Activated T-helper 2 cell treated with anti-CD3 and anti-CD28 coated beads, Interferon-gamma antibody, Interleukin-2, Interleukin-4, amounts not matched to agents 10 μg/mL and 5 μg/mL and 100 μg/mL, durations not matched to agents 14 hours and 24 hours and 36 hours (primary cell): ENCODE measurements at places on chromosomes 6 and 20. TPM values are rescaled to one million over a fixed set of nuclear protein-coding genes. Genes with fewer than 3 reads are reported as not detected.

GRCh38 chr20:43238833-43239232 is 49.1 kb upstream of the PTPRT start:
- DNase-seq, result no peak

DNA sequence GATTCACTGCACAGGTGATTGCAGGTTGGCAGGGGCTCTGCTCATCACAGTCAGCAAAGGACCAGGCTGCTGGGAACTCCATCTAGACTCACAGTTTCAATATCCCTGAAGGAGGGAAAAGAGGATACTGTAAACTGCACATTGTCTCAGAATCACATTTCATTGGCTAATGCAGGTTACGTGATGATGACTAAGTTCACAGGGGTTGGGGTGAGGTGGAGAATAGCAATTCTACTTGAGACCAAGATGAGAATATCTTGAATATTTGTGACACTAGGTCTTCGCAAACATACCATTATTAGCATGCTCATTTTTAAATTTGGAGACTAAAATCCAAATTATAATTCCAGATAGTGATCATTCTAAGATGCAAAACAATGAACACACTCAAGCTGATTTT is 208.5 kb upstream of the CITED2 start:
- DNase-seq, result no peak

DNA sequence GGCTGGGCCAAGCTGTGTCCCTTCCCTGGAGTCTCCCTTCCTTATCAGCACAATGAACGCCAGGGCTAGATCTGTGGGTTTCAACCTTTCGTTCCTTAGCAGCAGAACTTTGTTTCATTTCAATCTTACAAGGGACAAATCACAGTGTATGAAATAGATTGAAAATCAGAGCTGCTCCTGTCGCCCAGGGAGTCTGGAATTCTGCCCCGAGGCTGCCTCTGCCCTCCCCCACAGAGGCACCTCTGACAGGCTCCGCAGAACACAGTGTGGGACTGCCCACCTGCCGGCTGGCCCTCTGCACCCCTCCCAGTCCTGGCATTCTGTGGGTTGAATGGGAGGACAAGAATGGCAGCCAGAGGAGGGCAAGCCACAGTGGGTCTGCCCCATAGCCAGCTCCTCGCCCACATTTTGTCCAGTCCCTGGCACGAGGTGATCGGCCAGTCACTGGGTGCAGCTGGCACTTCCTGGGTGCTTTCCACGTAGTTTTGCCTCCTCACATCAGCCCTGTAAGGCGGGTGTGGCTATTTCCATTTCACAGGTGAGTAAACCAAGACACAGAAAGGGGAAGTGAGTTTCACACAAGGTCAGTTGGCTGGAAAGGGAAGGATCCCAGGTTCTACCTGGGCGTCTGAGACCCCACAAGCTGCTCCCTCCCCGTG is 26.1 kb downstream of the MANBAL start:
- DNase-seq, result no peak

DNA sequence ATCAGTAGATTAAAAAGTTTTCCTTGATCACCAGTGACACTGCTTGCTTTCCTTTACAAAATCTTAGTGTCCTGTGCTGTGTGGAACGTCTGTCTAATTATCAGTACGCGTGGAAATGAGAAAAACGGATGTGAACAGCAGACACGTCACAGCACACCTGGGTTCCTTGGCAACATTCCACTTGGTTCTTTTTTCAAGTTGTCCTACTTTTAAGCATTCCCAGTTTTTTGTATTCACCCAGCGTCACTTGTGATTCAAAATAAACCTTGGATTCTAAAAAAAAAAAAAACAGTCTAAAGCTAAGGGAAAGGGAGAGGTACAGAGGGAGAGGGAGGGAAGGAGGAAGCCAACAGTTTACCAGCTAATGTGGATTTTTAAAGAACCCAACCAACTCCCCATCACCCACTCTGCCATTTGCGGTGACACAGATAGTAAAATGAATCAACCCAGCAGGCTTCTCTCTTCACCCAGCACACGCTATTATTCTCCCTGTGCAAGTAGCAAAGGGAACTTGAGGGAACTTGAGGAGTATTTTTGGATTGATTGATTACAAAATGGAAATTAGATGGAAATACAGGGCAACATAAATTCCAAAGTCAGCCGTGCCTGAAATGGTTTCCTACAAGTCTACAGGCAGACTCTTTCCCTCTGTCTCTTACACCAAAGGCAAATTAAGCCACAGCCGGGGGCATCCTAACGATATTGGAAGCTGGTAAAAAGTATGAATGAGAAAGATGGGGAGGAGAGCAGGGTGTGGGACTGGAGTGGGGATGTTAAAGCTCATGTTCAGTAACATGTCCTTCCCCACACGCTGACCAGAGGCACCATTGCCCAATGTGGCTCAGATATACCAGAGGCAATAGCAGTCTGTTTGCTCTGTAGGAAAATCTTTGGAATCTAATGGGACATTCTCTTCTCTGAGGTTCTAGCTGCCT is 129.8 kb downstream of the SASH1 start:
- DNase-seq, result no peak

DNA sequence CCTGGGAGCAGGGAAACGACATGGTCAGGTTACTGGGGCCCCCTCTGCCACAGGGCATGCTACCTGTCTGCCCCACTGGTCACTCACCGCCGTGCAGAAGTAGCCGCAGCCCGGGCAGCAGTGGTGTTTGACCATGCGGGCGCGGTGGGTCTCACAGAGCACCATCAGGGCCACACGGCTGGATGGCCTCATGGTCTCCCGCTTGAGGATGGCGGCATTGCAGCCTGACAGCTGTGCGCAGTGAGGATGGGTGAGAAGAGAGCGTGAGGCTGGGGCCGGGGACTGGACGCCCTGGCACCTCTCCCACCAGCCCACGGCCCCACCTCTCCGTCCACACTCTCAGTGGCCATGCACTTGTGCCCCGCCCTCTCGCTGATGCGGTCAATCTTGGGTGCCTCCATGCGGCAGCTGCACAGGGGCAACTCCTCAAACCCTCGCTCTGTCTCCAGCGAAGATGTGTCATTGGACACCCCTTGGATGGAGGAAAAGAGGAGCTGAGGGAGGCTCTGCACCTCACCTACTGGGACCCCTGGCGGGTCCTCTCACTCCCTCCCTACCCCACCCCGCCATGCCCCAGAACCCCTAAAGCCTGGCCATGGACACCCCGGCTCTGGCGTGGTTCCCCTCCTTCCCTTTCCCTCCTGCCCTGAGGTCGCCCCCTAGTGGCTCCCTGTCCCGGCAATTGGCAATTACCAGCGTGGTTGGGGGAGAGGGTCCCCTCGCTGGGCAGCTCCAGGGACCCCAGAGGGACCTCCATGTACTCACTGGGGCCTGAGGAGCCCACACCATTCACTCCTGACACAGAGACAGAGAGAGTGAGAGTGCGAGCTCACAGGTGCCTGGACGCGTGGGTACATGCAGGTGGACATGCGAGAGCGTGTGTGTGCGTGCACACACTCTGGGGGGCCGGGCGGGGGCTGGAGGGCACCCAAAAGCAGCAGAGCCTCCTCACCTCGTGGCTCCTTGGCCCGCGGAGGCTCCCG is 8.9 kb downstream of the EHMT2 start:
- peak; percentile 33 for DNase-seq

- DNase-seq, result no peak
Measured at GRCh38 chr6:152636021-152636608, 1.0 kb downstream of the SYNE1 start.

DNA sequence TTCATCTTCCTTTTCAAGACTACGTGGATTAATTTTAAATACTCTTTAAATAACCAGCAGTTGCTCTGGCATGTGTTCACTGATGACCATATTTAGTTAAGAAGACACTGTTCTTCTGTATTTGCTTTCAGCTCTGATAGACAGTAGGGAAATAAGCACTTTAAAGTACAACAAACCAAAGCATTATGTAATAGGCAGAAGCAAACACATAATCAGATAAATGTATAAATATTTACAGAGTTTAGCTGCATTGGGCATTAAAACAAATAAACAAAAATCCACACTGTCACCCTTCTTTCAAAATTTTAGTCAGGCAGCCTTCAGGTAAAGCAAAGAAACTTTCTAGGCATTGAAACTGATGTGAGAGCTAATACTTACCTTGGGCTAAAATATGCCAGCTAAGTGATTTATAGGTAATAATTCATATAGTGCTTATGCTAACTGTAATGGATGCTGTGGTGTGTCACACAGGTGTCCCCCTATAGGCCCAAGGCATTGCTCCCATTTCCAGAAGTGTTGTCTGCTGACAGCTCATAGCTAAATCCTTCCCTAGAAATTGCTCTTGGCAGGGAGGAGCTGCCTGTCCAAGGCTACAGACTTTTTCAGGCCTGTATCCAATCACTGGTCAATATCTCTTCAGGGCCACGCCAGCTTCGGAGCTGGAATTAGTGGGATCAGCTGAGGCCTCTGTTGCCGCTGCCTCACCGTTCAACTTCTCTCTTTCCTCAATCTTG is 111.5 kb upstream of the CITED2 start:
- no peak for DNase-seq

- DNase-seq, result no peak
Measured at GRCh38 chr20:4272225-4272624, 256.9 kb upstream of the RNF24 start.

GRCh38 chr6:14035071-14035847 is 82.3 kb upstream of the CD83 start:
- DNase-seq, result no peak

HSF2 gene
- total RNA-seq, result 14.3 and 15.0 TPM in 2 replicates

CLPSL2 gene
- not detected in 2 replicates for total RNA-seq

EEF1A2 gene
- 1.4 and 2.4 TPM in 2 replicates for total RNA-seq

HBS1L gene
- total RNA-seq, result 99.2 and 102 TPM in 2 replicates

ADGRF1 gene
- total RNA-seq, result not detected in 2 replicates

FGD2 gene
- total RNA-seq, result 0.64 and 0.87 TPM in 2 replicates

COL12A1 gene
- 0.07 TPM in 1 of 2 replicates, not detected in the other for total RNA-seq
